Cortex of kidney (tissue), 1 donor: ENCODE measurements at places on chromosomes 12 and 14.

DNA sequence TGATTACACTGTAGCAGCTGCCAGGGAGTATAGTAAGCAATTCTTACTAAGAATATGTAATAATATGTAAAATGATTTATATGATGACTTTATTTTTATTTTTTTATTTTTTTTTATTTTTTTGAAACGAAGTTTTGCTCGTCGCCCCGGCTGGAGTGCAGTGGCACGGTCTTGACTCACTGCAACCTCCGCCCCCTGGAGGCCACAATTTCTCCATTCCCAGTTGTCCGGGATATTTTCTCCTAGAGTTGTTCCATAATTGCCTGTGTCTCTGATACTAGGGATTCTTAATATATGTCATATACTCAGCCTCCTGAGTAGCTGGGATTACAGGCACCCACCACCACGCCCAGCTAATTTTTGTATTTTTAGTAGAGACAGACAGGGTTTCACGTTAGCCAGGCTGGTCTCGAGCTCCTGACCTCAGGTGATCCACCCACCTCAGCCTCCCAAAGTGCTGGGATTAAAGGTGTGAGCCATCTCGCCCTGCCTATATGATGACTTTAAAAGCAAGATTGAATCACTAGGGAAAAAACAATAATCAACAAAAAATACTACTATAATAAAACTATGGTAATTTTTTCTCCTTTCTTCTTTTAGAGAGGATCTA, 12.2 kb upstream of the ITPR2 start:
- DNase-seq, result no peak

- no peak for DNase-seq
These were observed 138.9 kb downstream of the PIK3C2G start for GRCh38 chr12:18400186-18400585.

- no peak for DNase-seq
These were observed 122.3 kb downstream of the MON2 start for GRCh38 chr12:62588916-62589315.

GRCh38 chr12:67968321-67968720, 20.9 kb upstream of the IFNG-AS1 start:
- DNase-seq, result no peak

DNA sequence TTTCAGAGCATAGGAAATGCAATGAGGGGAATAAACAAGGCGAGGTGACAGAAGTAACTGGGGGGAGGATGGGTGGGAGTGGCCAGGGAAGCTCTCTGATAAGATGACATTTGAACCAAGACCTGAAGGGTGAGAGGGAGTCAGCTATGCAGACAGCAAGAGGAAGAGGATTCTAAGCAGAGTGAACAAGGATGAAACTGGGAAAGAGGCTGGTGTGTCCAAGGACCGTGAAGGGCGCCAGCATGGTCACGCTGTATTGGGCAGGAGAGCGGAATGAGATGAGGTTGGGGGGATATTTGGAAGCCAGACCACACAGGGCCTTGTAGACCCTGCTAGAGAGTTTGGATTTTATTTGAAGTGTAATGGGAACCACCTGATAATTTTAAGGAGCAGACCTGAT, 10.5 kb upstream of the PPP1R1A start:
- DNase-seq, result no peak

GRCh38 chr12:67193704-67194103, 75.5 kb upstream of the CAND1 start:
- no peak for DNase-seq

DNA sequence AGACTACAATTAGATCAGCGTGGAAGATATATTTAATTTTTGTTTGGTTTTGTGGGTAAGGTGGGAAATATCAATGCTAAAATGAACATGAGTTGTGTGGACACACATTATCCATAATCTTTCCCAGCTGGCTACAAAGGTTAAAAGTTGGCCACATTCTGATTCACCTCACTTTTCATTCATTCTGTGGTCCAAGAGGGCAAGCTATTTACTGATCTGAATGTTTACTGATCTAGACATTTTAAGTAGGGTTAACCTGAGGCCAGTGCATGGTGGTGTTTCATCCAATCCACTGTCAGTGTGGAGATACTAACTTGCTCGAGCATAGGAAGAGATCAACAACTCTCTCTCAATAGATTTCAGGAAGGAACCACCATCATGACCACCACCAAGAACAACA, 71.6 kb downstream of the DCAF5 start:
- DNase-seq, result no peak
